Placental pericyte (primary cell): ENCODE measurements at places on chromosomes 5 and 9. TPM values are rescaled to one million over a fixed set of nuclear protein-coding genes. Genes with fewer than 3 reads are reported as not detected.

POLR3G gene
- total RNA-seq: 1.1 and 5.0 TPM in 2 replicates

CCNJL gene
- total RNA-seq: 3.3 and 4.9 TPM in 2 replicates

LCN9 gene
- total RNA-seq: not detected in 2 replicates

MSX2 gene
- total RNA-seq: 7.0 and 8.8 TPM in 2 replicates

NLN gene
- total RNA-seq: 15.8 and 27.5 TPM in 2 replicates

IFNB1 gene
- total RNA-seq: not detected in 2 replicates

WDR38 gene
- not detected in 2 replicates for total RNA-seq

FAM78A gene
- total RNA-seq: 0.44 and 0.86 TPM in 2 replicates

PCDHGA3 gene
- 4.0 and 5.5 TPM in 2 replicates for total RNA-seq

SLC36A2 gene
- not detected in 2 replicates for total RNA-seq
